ENCODE measurements at places on chromosomes 5 and 9.

DNA sequence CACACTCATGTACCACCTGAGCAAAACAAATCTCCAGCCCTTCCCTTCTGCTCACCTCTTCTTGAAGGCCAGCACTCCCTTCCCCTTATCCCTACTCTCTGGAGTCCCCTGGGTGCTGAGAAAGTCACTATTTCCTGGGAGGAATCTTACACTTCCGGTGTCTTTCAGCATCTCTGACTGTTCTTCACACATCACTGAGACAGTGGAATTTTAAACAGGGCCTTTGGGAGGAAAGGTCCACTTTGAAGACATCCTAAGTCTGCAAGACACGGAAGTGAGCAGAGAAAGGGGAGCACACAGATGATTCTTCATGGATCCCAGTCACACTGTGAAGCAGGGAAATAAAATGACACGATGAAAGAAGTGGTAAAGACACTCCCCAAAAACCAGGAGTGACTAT lies 25.6 kb downstream of the FRMD3 start:
- DNase-seq: no peak

DNA sequence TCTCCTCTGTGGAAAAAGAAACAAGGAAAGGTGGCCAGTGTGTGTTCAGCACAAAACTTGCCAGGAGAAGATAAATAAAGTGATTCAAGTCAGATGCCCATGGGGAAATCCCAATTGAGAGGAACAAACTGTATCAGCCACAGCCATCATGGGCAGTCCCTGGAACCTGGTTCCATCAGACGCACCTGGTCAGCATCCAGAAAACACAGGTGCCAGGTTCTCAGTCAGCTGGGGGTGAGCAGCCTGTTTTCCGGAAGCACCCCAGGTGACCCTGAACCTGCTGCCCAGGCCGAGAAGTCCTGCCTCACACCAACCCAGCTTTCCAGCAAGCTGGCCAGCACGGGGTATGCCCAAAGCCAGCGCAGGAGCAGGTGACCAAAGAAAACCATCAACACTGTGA lies 30.5 kb downstream of the PTCH1 start:
- no peak for DNase-seq

GRCh38 chr9:33446946-33447798 lies at the start of gene AQP3:
TSS of gene AQP3 (minus strand) at chr9:33447593. CDS start at chr9:33447530, 63 bp downstream.
- peak; percentile 94 for DNase-seq

DNA sequence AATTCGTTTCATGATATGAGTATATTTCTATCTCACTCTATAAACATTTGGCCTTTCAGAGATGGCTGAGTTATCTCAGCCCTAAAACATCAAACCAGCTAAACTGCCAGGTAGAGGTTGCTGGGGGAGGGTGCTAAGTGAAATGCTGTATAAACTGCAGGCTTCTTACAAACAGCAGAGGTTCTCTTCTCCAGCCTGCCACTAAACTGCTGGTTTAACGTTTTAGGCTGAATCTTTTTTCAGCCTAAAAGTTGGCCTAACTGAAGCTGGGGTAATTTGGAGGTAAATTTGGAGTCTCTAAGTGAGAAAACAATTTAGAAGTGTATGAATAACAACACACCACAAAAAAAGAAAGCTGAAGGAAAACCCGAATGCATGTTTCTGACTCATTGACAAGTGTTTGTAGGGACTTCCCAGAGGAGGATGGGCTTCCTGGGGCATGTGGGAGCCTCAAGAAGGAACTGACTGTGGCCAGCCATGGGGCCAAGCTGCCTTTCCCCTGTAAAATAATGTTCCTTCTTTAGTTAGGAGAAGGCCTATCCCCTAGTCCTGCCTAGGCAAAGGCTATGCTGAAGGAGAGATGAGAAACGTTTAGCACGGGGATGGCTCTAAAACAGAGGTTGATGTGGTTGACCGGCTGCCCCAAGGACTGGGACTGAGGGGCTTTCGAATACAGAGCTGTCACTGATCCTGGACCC lies 44.3 kb downstream of the SLC28A3 start:
- DNase-seq: no peak

GRCh38 chr9:98522487-98522886 lies 186.2 kb downstream of the GABBR2 start:
- no peak for DNase-seq

DNA sequence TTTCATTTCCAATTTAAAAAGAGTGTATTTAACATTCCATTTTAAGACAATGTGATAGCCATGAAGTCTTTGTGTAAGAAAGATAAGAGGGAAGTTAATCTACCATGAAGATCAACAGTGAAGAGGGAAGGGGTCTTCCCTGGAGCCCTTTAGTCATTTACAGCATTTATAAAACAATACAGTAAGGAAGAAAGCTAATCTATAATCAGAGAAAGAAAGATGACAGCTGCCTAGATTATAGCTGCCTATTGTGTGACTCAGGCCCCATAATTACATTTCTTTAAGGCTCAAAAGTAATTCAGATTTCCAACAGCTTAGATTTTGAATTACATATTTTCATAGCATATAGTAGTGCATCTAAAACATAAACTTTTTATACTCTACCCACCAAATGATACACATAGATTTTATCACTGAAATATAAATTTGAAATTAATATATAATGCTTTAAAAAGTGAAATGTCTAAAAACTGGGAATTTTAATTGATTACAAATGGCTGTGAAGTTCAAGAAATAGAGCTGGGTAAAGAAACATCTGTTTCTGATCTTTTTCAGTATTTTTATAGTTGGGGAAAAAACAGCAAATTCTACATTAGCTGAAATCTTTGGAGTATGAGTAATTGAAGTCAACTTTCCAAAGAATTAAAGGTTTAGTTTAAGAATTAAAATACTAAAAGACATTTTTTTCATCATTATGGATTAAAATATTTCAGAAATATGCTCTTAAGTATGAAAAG lies 89.6 kb downstream of the RIC1 start:
- DNase-seq: no peak

DNA sequence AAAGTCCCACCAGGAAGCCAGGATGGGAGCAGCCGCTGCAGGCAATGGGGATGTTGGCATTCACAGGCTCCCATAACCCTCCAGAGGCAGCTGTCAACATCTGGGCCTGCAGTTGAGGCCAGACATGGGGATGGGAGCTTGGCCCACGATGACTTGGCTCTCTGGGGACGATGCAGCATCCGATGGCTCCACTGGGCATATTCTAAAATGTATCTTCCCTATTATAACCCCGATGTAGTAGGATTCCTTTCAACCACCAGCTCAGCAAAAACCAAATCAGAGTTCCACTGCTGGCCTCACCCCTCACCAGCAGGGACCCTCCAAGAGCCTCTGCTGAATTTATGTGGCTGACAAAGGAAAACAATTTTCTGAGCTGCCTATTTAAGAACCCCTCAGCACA lies 7.1 kb downstream of the SPRY4 start:
- no peak for DNase-seq

DNA sequence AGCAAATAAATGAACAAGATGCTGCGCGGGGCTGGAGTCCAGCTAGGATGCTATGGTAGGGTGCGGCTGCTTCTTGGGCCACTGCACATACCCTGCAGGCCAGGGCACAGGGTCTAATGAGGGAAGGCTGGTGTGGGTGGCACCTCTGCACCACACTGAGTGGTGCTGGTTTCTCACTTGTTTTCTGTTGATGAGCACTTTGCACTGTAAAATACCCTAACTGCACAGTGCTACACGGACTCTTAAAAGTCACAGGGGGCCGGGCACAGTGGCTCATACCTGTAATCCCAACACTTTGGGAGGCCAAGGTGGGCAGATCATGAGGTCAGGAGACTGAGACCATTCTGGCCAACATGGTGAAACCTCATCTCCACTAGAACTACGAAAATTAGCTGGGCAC lies 52.7 kb upstream of the DMRT1 start:
- DNase-seq: no peak

GRCh38 chr9:136917902-136918301 lies 26.6 kb downstream of the FBXW5 start:
- DNase-seq: no peak

- DNase-seq: no peak
Measured at GRCh38 chr9:108662091-108662875, 193.5 kb downstream of the ACTL7B start.

DNA sequence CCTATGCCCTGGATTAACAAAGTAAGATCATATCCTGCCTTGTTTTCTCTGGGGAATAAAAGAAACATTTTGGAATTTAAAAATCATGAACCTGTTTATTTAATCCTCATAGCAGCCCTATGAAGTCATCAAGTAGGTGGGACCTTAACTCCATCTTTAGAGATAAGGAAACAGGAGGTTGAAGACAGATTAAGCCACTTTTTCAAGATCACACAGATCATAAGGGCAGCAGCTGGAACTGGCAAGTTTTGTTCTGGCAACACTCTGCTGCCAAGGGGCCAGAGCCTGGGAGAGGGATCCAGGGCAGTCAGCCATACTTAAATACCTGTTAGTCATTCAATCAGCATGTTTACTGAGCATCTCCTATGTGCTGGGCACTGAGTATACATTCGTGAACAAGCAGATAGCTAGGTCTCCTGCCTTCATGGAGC lies 63.7 kb downstream of the SLC1A1 start:
- DNase-seq: no peak

DNA sequence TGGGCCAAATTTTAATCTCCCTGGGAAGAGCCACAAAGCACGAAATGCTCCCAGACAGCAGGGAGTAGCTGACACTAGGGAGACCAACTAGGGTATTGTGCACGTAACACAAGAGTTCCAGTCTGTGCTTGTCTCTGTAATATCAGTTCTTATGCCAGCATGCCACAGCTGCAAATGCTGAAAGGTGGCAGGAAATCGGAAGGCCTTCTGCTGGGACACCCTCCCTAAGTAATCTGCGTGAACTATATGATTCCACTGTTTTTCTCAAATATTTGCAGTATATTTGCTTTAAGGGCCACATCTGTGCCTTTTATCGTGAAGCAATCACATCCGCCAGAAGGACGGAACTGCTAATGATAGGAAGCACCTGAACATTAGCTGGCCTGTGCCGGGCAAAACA lies 12.6 kb downstream of the VLDLR start:
- DNase-seq: no peak

GRCh38 chr5:132260051-132260450 lies 2.6 kb downstream of the PDLIM4 start:
- no peak for DNase-seq

DNA sequence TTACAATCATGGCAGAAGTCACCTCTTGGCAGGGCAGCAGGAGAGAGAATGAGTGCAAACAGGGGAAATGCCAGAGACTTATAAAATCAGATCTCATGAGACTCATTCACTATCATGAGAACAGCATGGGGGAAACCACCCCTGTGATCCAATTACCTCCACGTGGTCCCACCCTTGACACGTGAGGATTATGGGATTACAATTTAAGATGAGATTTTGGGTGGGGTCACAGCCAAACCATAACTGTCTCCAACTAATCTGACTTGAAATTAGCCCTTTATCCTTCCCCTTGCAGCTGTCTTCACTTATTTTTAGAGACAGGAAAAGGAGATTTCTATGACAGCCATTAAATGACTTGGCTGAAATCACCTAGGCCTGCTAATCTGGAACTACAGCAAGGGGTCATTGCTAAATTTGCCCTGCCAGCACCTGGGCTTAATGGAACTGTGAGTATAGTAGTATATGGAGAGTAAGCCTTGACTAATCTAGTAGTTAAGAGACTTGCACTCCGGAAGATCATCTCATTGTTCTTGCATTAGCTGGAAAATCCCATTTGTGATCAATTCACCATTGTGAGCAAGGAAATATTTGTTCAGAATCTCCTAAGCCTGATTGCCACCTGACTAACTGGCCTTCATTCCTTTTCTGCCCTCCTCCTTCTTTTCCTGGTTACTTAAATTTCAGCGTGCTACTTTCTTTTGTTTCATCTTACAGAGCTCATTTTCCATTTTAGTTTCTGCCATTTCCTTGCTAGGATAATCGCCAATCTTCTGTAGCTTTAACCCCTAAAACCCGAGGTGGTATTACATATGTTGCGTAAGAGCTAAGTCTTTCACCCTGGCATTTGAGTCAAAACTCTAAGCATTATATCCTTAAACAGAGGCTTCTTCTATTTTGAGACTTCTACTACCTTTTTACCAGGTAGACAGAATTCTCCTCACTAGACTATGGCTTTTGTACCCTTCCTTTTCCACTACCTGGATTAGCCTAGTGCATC lies 65.3 kb upstream of the RUSC2 start:
- DNase-seq: no peak

- DNase-seq: no peak
Measured at GRCh38 chr9:108310202-108310601, 545.6 kb downstream of the ACTL7B start.

DNA sequence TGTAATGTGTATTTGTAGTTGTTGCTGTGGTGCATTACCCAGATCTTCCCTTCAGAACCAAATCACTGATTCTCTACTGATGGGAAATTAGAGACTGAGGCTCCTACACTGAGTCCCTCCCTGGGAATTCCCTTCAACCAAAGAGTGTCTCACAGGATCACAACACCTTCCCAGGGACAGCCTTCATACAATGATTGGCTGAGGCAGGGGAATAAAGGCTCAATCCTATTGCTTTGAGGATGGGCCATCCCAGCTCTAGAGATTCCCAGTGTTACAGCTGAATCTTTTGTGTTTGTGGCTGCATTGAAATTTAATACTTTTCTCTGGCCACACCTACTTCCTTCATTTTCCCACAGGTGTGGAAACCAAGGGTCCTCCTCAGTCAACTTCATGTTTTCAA lies 96.4 kb upstream of the ELL2 start:
- no peak for DNase-seq

DNA sequence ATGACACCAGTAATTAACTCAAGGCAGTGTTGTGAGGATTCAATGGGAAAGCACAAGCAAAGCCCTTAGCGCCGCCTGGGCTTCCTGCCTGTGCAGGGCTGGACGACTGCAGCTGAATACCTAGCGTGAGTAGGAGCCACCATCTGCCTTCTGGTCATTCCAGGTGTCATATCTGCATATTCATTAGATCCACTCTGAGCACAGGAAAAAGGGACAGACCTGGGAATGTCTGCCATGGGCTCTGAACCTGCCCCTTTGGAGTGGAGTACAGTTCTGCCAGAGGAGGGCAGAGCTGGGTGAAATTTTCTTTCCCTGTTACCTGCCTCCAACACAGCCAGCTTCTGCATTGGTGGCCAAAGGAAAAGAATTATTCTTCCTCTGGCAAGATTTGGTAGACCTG lies 298.8 kb downstream of the NSG2 start:
- DNase-seq: no peak

GRCh38 chr5:125700380-125700861 lies 722.8 kb upstream of the GRAMD2B start:
- DNase-seq: no peak

GRCh38 chr5:114839360-114839759 lies 330.3 kb downstream of the TRIM36 start:
- DNase-seq: no peak
